Breast epithelium (tissue), 4 donors: ENCODE measurements at places on chromosomes 6 and 20. TPM values are rescaled to one million over a fixed set of nuclear protein-coding genes. Genes with fewer than 3 reads are reported as not detected.

The CNR1 gene
- 9.4 TPM for total RNA-seq

The LPIN3 gene
- total RNA-seq, result 20.8 TPM

The DSP gene
- total RNA-seq, result 2.1 TPM

GRCh38 chr20:54179946-54180345, 6.2 kb upstream of the CYP24A1 start:
- peaks cover 3% of the 10 kb centered on the region for H3K27me3 ChIP-seq
- no peaks in the 10 kb centered on the region for H3K36me3 ChIP-seq
- H3K27ac ChIP-seq, result no peak overlapping the region
- no peak for DNase-seq
- H3K4me3 ChIP-seq, result no peak overlapping the region

DNA sequence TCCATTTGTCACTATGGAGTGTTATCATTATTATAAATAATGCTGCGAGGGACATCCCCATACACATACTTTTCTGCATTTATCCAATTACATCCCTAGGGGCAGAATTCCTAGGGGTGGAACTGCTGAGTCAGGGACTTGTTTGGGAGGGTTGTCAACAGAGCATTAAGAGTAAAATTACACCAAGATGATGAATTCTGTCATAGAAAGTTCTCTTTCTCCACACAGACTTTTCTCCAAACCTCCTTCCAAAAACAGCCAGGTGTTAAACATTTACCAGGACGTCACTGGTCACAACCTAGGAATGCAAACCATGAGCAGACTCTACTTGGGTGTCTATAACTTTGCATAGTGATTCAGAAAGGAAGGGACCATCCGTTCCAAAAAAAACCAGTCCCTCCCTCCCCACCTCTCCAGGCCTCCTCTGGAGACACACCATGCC, 95.5 kb downstream of the PRND start:
- no peaks in the 10 kb centered on the region for H3K36me3 ChIP-seq
- H3K4me3 ChIP-seq, result no peak overlapping the region
- H3K27me3 ChIP-seq, result no peaks in the 10 kb centered on the region
- H3K27ac ChIP-seq, result no peak overlapping the region

The IMPG1 gene
- not detected for total RNA-seq

GRCh38 chr20:22371843-22372242, 212.5 kb downstream of the FOXA2 start:
- DNase-seq, result no peak
- no peaks in the 10 kb centered on the region for H3K27me3 ChIP-seq
- H3K4me1 ChIP-seq, result no peaks in the 10 kb centered on the region
- H3K4me3 ChIP-seq, result no peak overlapping the region
- H3K27ac ChIP-seq, result no peak overlapping the region

DNA sequence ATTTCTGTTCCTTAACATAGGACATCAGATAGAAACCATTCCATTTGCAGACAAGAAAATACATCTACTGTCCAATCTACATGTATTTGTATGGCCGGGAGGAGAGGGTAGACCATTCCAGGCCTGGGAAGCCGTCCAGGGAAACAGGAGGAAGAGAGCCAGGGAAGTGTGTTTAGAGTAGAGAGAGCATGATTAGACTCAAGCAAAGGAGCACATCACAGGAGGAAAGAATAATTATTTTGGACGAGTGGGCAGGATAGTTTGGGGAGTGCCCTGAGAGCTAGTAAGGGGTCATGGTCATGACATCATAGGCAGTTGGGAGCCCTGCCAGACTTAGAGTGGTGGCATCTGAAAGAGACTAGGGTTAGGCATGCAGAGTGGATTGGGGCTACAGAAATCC, 250.0 kb downstream of the HIVEP2 start:
- no peak for DNase-seq
- no peaks in the 10 kb centered on the region for H3K36me3 ChIP-seq
- no peak overlapping the region for H3K4me3 ChIP-seq
- H3K27ac ChIP-seq, result no peak overlapping the region
- H3K4me1 ChIP-seq, result peaks cover 4% of the 10 kb centered on the region

GRCh38 chr6:156719395-156719719, 57.8 kb upstream of the ARID1B start:
- no peaks in the 10 kb centered on the region for H3K36me3 ChIP-seq
- H3K27me3 ChIP-seq, result no peaks in the 10 kb centered on the region

The PTPRT gene
- total RNA-seq, result 6.3 TPM

DNA sequence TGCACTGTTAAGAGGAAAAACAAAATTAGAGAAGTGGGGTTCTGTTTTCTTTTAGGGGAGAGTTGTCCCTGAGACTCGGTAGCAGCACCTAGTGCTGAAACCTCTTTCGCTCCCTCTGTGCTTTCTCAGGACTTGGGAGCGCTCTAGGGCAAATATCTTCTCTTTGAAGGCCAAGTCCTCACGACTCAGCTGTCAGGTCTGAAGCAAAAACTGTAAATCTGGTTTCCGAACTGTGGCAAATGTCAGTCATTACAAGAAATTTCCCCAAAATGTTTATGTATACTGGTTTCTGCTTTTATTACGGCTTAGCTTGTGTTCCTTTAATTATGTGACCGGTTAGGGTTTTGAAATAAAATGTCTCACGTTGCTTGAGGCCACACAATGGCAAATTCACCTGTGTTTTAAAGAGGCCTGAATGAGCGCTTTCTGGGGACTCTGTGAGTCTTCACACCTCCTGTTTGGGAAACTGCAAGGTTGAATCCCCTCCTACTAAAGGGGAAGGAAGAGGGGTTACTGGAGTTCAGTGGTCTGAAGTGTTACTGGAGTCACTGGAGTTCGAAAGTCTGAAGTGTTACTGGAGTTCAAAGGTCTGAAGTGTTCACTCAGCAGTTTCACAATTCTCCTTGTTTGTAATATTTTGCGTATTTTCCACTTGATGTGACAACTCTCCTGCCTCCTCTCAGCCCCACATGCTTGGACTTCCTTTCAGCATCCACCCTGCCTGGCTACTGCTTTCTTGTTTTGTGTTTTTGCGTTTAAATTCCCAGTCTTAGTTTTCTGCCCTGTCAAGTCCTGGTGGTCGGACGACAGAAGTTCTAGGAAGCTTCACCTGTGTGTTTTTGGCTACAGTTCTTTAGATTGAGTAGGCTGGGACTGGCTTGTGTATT, 1.6 kb downstream of the SMPDL3A start:
- no peaks in the 10 kb centered on the region for H3K4me1 ChIP-seq
- no peaks in the 10 kb centered on the region for H3K27me3 ChIP-seq
- no peak for DNase-seq
- no peaks in the 10 kb centered on the region for H3K36me3 ChIP-seq
- peak overlapping the region; percentile 94 for H3K27ac ChIP-seq

DNA sequence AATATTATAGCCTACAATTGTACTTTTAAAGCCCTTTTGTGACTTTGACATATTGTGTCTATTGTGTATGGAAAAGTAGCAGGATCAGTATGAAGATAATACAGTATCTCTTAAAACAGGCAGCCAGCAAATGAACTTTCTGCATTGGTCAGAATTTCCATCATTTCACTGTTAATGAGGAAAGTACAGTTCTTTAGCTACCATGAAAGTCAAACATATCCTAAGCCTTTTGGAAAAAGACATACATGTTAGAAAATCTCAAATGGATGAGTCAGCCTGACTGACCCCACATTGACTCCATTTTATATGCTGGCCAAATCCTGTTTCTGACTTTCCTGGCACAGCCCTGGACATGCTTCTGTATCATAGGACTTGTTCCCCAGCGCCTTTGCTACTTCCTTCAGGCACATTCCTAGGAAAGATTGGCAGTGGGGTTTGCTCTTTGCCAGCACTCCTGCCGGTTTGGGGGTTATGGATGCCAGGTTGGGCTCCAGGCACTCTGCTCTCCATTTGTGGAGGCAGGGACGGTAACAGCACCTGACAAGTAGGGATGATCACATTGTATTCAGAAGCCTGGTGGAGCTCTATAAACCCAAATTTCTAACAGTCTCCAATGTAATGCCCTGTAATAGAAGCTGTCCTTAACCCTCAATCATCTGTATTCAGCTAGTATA, 43.7 kb downstream of the TOP1 start:
- no peaks in the 10 kb centered on the region for H3K4me1 ChIP-seq
- H3K27ac ChIP-seq, result peak overlapping the region; percentile 69
- no peak overlapping the region for H3K4me3 ChIP-seq
- DNase-seq, result peak; percentile 70
- H3K36me3 ChIP-seq, result no peaks in the 10 kb centered on the region
- H3K27me3 ChIP-seq, result no peaks in the 10 kb centered on the region

DNA sequence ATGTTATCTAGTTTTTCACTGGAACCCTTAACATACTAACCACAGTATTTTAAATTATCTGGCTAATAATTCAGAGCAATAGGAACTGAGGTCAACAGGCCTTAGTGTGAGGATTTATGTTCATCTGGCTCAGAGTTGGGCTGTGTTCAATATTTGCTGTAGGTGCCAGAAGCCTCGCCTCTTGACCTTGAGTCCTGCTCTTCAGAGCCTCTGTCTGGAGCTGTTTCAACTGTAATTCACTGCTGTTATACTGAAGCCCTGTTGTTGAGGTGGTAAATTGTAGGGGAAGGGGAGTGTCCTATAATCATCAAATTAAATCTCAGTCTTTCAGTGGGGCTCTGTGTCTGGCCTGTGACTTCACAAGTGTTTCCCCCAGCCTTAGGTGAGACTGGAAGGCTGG, 184.4 kb downstream of the CDH26 start:
- no peak overlapping the region for H3K27ac ChIP-seq
- H3K36me3 ChIP-seq, result no peaks in the 10 kb centered on the region
- no peaks in the 10 kb centered on the region for H3K27me3 ChIP-seq
- no peak overlapping the region for H3K4me3 ChIP-seq
- H3K4me1 ChIP-seq, result no peaks in the 10 kb centered on the region

DNA sequence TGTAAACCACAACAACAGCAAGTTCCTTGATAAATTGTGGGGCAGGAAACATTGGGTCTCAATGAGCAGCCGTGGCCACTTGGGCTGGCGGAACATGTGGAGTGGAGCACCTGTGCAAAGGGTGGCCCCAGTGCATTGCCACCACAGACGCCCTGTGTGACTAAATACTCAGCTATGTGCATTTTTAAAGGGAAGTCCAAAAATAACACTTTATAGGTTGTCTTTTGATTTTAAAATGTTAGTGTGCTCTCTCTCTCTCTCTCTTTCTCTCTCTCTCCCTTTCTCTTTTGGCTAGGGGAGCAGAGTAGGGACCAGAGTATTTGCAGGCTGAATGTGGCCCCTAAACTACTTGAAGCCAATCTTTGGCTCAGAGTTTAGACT, 236.3 kb downstream of the BCAS1 start:
- no peaks in the 10 kb centered on the region for H3K27me3 ChIP-seq
- no peak overlapping the region for H3K27ac ChIP-seq
- H3K4me3 ChIP-seq, result no peak overlapping the region
- H3K36me3 ChIP-seq, result no peaks in the 10 kb centered on the region
- no peak for DNase-seq

GRCh38 chr6:155155787-155156447, 107.9 kb upstream of the CLDN20 start:
- no peaks in the 10 kb centered on the region for H3K4me1 ChIP-seq
- H3K27ac ChIP-seq, result no peak overlapping the region
- no peak for DNase-seq
- H3K4me3 ChIP-seq, result no peak overlapping the region
- no peaks in the 10 kb centered on the region for H3K27me3 ChIP-seq

- H3K4me3 ChIP-seq, result no peak overlapping the region
- no peaks in the 10 kb centered on the region for H3K27me3 ChIP-seq
- no peak for DNase-seq
- H3K36me3 ChIP-seq, result no peaks in the 10 kb centered on the region
- H3K27ac ChIP-seq, result no peak overlapping the region
Observed at GRCh38 chr20:859751-860231, 26.3 kb downstream of the FAM110A start.

GRCh38 chr6:82362878-82363427, 664 bp upstream of the TPBG start:
- no peaks in the 10 kb centered on the region for H3K36me3 ChIP-seq
- peak overlapping the region; percentile 86 for H3K4me3 ChIP-seq
- DNase-seq, result no peak
- peak overlapping the region; percentile 88 for H3K27ac ChIP-seq
- no peaks in the 10 kb centered on the region for H3K27me3 ChIP-seq
- H3K4me1 ChIP-seq, result no peaks in the 10 kb centered on the region

DNA sequence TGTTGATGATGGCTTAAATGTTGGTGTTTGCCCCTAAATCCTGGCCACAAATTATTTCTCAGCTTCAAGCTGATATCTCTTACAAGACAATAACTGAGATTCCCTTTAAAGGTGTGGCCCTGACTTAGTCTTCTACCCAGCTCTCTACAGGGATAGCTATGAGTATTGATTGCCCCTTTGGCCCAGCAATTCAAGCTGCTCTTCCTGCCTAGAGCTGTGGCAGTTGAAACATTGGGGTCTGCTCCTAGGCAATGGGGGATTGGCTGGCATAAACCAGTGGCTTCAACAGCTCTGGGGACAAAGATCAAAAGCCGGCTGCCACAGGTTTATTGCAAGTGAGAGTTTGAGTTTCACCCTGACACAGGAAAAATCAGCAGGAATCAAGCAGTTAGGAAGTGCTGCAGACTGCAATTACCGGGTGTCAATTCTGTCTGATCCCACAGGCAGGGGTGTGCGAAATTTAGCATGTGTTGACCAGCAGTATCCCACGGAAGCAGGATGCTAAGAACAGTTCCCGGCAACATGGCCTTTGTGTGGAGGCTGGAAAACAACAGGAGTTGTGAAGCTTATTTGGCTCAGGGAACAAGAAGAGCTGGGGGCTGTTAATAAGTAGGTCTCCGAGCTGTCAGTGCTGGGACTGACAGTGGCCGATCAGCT, 66.2 kb upstream of the IYD start:
- no peak for DNase-seq
- H3K4me1 ChIP-seq, result no peaks in the 10 kb centered on the region
- no peak overlapping the region for H3K27ac ChIP-seq
- H3K4me3 ChIP-seq, result no peak overlapping the region
- H3K36me3 ChIP-seq, result no peaks in the 10 kb centered on the region
